Mucosa of descending colon (tissue), 3 donors: ENCODE measurements at places on chromosomes 7 and 10.

GRCh38 chr10:71727738-71728737, 8.5 kb upstream of the C10orf105 start:
- DNase-seq = peak; percentile 91

DNA sequence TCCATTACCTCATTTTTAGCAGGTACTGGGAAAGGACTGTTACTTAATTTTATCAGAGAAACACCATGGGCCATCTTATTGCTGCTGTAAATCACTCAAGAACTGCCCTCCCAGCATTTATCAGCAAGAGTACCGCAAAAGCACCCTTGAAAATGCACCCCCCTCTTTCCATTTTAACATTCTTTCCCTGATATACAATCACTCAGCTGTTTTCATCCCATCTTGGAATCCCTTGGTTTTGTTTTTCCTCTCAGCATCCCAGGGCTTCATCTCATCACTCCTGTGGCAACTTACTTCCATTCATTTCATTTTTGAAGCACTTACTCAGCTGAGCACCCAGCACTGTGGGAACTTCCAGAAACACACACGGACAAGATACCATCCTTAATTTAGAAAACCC, 36.5 kb downstream of the RAPGEF5 start:
- no peak for DNase-seq

DNA sequence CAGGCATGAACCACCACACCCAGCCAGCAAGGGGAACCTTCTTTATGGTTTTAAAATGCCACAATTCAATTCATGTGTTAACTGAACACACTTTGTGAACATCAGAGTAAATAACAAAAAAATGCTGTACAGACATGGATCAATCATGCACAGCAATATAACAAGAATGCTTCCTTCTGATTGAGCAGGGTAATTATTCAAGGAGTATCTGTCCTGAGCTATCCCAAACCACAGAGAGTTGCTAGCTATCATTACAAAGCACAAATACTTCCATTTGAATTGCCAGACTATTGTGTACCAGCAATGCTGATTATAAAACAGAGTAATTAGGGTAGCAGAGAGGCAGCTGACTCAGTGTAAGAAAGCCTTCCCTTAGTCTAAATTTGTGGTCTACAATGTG, 11.3 kb upstream of the RHOBTB1 start:
- DNase-seq = no peak

GRCh38 chr10:52566471-52567246, 205.9 kb downstream of the MBL2 start:
- no peak for DNase-seq

DNA sequence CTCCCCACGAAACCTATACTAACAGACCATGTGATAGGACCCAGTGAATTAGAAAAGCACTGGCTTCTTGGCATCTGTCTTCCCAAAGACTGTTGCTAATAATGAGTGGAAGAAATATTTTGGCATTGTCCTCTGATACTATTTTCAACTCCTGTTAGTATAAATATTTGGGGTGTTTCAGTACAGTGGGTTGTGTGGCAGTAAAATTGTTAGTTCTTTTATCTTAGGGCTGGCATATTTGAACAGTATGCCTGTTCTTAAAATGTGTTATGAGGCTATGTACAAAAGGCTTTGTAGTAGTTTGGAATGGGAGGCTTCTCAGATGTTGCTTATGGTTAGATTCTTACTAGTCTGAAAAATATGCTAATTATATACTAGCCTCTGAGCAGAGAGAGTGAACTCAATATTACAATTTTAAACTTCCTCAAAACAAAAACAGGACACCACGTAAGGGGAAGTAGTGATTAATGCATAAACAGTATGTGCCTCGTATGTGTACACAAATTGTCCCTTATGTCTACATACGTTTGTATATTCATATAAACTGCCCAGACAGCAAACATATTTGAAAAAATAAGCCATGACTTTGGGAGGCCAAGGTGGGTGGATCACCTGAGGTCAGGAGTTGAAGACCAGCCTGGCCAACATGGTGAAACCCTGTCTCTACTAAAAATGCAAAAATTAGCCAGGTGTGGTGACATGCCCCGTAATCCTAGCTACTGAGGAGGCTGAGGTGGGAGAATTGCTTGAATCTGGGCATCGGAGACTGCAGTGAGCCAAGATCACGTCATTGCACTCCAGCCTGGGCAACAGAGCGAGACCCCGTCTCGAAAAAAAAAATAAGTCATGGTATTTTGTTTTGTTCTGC, 115.4 kb downstream of the ARID5B start:
- no peak for DNase-seq

DNA sequence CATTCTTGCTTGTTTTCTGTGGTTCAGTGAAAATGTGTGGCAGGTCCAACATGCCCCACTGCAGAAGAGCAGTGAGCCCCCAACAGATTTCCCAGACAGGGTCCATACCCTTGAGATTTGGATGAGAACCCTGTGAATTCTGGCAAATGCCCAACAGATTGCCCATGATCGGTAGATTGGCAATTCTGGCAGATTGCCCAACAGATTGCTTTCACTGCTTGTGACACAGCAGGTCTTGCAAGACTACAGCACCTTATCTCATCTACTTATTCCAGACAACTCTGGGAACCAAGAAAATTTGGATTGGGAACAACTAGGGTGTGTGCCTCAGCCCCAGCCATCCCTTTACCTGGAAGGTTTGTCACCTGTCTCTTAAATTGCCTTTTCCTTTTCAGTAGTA, 143.7 kb upstream of the COL1A2 start:
- no peak for DNase-seq

DNA sequence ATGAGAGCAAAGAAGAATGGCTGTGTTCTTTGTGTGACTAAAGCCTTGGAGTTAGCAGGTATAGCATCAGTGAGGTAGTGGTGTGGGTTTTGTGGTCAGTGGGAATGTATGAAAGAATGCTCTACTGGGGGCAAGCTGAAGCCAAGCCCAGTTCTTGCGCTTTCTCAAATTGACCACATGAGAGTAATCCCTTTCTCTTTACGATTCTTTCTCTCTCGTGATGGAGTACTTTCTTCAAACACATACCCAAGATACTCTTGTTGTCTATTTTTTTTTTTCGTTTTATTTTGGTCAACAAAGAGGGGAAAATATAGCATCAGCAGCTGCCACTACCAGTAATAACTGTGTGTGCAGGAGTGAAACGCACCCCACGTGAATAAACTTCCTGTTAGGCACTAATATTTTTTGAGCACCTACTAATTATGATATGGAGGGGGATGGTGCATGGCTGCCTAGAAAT, 8.4 kb upstream of the PANK1 start:
- DNase-seq = no peak

DNA sequence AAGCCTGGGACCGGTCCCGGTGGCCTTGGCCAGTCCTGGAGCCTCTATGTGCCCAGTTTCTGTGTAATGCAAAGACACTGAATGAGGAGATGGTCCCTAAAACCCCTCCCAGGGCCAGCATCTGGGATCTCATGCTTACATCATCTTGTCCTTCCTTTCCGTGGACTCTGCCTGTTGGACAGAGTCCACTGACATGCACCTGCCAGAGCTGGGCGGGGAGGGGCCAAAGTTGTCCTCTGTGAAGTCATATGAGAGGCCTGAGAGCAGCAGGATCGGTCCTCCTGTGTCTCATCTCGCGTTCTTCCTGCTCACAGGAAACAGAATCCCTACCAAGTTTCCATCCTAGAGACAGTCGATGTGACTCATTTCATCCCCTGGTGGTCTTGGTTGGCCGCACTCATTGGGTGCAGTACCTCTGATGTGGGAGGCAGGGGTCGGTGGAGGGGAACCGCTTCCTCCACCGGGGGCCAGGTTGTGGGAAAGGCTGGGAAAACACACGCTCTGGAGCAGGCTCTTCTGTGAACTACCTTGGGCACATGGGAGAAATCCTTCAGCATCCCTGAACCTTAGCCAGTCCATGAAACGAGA, 389.6 kb upstream of the PODXL start:
- peak; percentile 59 for DNase-seq

DNA sequence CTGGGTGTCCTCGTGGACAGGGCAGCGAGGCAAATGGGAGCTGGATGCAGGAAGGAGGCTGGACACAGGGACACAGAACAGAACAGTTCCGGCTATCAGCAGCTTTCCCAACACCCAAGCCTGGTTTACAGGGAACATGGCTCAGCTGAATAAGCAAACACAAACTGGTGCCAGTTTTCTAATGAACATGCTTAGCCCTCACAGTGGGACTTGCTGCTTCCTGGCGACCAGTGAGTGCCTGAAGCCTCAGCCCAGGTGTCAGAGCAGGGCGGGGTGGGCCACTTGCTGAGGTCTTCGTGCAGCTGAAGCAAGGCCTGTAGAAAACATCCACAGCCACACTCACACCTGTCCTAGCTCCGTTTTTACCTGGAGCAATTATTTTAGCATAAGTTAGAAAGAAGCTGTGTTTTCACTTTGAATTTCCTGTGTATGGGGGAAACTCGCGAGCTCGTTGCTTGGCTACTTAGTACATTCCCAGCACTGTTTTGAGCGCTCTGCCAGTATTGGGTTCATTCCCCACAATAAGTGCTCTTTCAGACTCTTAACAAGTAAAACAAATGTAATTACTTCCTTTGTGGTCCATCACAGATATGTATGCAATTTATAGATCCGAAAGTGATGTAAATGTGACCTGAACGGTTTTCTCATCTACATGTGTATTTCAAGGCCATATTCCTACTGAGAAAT, 261.2 kb upstream of the SHH start:
- DNase-seq = no peak

GRCh38 chr7:19101472-19101871, 16.0 kb downstream of the TWIST1 start:
- DNase-seq = no peak

DNA sequence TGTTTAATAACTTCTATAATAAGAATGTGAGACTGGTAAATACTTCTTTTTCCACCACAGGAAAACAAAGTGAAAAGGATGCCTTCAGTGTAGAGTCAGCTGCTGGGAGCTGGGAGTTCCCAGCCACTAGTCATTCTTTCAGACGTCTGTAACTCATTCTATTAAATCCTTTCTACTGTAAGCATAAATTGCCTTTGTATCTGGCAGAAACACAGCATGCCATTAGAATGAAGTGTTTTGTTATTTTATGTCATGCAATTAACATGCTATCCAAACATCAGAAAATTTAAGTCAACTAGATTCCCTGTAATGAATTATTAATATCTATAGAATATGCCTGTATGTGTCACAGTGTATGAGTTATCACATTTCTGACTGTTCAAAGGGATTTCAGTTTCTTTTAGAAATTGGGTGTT, 14.3 kb downstream of the BPGM start:
- DNase-seq = no peak

- no peak for DNase-seq
These were observed at the start of gene PNLIPRP3 for GRCh38 chr10:116427671-116428070. Gene PNLIPRP3, plus strand, starts transcription at chr10:116427847. Its CDS starts 166 bp downstream, at chr10:116428013.

DNA sequence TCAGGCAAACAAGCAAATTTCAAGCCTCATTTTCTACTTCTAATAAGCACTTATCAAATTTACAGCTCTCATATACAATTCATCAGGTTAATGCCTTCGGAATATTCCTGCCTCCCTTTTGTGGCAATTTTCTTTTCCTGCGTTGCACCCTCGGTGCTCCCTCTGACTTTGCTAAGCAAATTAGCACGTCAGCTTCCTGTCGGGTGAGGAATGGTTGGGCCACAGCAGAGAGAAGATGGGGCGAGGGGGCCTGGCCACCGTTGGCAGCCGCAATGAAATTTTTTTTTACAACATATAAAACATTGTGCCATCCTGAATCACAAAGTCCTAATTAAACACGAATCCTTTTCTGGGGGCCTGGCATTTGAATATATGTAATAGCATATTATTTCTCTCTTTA, 28.1 kb downstream of the ELFN1 start:
- no peak for DNase-seq

DNA sequence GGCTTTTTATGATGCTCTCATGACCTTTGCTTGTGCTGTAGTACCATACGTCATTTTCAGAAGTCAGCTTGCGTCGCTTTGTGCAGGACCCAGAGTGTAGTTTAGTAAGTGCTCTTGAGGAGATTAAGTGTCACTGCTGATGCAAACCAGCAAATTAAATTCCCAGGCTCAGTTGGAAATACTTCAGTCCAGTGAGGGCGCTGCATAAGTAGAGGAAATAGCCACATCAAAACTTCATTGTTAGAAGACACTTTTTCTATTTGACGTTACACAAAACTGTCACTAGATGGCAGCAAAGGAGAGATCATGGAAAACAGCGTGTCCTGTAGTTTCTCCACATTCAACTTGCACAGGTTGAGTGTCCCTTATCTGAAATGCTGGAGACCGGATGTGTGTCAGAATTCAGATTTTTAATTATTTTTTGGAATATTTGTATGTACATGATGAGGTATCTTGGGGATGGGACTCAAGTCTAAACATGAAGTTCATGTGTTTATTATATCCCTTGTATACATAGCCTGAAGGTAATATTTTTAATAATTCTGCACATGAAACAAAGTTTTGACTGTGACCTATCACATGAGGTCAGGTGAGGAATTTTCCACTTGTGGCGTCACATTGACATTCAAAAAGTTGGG, 7.9 kb downstream of the ZNF22 start:
- DNase-seq = peak; percentile 62

DNA sequence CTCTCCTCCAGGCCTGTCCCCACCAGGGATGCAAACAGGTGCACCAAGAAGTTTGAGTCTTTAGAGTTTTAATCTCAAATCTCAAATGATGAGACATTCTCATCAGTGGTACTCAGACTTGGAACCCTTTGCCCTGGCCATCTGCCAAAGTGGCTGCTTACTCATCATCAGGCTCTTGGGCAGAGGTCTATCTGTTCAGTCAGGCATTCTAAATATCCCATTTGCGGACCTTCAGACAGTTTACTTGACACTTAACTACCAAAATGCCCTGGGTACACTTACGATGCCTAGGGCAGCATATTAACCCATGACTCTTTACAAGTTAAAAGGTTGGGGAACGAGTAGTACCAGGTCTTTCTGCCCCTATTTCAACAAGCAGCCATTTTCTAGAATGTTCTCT, 61.2 kb upstream of the YAE1 start:
- no peak for DNase-seq

GRCh38 chr7:22090107-22090506, 144.4 kb upstream of the CDCA7L start:
- no peak for DNase-seq

- no peak for DNase-seq
These were observed 3.8 kb upstream of the GTF2I start for GRCh38 chr7:74653686-74654181.

DNA sequence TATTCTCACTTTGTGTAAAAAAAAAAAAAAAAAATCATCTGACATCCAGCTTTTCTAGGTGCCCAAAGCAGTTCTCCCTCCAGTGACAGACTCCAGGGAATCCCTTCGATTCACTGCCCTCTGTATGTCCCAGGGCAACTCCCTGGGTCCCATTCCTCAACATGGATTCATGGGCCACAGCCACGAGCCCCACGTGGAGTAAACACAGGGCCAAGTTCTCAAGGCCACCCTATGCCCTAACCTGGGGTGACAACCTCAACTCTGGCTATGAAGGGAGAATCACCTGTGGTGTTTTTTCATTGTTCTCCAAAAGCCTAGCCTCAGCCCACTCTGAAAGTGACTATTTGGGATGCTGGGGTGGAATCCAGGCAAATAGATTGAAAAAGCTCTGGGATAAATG, 3.4 kb downstream of the BNIP3 start:
- no peak for DNase-seq
